ENCODE measurements at places on chromosomes 7 and 10.

DNA sequence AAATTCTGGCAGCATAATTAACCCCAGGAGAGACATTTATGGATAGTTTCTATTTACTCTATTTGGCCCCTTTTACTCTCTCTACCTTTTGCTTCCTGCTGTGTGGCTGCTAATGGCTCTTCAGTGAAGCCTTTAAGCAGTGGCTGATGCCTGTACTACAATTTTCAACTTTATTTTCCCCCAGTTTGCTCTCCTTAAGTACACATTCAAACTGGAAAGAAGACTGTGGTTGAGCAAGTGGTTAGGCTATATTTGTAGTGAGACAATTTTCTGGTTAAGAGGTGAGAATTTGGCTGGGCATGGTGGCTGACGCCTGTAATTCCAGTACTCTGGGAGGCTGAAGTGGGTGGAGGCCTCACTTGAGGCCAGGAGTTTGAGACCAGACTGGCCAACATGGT, 8.5 kb upstream of the RSBN1L start:
- no peak for DNase-seq

GRCh38 chr7:157797361-157797760, 460.6 kb downstream of the DNAJB6 start:
- no peak for DNase-seq

DNA sequence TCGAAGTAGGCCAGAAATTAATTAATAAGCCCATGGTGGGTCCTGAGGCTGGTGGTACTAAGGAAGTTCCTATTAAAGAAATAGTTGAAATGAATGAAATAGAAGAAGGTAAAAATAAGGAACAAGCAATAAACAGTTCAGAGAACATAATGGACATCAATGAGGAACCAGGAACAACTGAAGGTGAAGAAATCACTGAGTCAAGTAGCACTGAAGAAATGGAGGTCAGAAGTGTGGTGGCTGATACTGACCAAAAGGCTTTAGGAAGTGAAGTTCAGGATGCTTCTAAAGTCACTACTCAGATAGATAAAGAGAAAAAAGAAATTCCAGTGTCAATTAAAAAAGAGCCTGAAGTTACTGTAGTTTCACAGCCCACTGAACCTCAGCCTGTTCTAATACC, 36.0 kb downstream of the SLK start:
- no peak for DNase-seq

DNA sequence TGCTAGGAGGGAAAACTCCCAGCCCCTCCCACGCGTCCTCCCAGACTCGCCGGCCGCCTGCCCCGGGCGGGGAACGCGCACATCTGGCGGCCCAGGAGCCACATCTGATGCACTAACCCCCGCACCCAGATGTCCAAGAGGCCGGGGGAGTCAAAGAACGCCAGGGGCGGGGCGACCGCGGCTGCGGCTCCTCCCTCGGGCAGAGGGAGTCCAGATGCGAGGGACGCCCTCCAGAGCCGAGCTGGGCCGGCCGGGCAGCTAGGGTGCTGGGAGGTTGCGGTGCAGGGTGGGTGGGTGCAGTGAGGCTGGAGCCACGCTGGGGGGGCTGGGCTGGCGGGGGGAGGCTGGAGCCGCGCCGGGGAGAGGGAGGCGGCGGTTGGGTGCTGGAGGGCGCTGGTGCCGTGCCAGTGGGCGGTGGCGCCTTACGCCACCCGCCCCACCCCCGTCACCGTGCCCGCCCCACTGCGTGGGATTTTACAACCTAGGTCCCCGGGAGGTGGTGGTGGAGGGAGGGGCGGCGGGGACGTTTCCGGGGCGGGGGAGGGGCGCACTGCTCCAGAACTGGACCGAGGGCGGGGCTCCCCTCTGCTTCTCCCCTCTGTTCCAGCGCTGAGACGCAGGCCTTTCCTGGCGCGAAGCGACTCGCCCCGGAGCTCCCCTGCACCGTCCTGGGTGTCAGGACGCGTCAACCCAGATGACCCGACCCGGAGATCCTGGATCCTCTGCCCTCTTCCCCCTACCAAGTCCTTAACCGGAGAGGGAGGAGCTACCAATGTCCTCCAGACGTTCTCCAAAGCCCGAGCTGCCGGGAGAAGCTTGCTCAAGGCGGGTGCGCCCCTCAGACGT, 109.1 kb downstream of the REEP3 start:
- peak; percentile 85 for DNase-seq

- no peak for DNase-seq
Measured at GRCh38 chr7:12519682-12520009, 50.9 kb upstream of the SCIN start.

GRCh38 chr10:73873838-73874215, 528 bp downstream of the CAMK2G start:
- no peak for DNase-seq

- no peak for DNase-seq
Measured at GRCh38 chr10:17406036-17406834, 48.2 kb downstream of the ST8SIA6 start.

DNA sequence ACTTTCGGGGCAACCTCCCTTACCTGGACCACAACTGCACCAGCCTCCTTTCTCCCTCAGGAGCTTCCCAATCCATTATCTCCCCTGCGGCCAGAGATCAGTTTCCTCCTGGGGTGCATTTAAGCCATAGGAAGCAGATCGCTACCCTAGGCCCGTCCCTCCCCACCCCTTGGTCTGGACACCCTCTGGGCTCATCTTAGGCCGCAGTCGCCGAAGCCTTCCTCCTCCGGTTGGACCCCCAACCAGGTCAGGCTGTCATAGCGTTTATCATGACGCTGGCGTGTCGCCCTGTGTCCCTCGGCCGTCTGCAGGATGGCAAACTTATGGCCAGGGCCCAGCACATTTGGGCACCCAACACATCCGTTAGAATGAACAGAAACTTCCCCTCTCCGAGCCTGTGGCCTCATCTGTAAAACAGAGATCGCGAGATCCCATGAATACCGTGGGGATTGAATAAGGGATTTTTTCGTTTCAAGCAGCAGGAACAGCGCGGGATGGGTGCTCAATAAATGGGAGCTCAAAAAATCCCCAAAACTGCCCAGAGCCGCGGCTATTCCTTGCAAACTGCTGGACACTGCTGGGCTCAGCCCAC, 669 bp upstream of the AP5Z1 start:
- DNase-seq = peak; percentile 54

GRCh38 chr7:75640201-75640600, 98.5 kb downstream of the HIP1 start:
- no peak for DNase-seq

DNA sequence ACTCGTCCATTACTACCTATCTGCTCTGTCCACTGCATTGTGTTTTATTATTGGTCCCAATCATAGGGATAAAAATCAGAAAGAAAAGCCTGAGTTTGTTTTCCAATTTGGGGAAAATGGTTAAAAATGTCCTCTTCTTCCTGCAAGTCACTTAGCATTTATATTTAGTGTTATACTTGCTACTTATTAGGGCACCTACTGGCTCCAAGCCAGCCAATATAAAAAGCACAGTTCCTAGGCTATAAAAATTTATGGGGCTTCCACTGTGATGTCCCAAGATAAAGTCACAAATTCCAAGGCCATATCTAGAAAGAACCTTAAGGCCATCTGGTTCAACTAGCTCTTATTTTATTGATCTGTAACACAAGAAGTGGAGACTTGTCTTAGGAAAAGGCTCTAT, 3.2 kb downstream of the SLC35B4 start:
- DNase-seq = no peak

- DNase-seq = no peak
Measured at GRCh38 chr7:142554560-142555532, 194.4 kb upstream of the PRSS1 start.

DNA sequence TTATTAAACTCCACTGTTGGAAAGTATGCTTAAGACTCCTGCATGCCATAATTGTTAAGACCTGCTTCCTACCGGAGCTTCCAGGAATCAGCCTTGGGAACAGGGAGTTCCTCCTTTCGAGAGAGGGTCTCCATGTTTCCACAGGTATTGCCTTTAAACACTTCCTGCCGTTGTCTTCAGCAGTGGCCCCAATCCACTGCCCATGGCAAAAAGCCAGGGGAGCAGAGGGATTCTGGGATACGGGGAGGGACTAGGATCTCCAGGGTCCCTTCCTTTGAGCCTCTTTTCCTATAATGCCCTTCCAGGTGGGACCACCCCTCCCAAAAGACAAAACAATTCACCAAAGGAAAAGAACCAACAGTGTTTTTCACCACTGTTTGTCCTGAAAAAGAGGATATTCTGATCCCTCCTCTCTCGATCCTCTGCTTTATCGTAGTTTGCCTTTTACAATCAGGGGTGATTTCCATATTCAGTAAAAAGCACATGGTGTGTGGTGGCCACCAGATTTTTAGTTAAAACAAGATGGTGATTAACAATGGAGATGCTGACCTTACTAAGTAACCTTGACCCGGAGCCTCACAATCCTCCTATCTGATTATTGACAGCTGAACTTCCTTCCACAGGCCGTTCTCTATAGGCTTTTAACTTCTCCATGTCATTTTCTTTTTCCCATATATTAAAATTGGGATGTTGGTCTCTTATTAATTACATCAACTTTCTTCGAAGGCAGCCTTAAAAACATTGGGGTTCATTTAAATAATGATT, 36.0 kb downstream of the LRRC72 start:
- DNase-seq = no peak

DNA sequence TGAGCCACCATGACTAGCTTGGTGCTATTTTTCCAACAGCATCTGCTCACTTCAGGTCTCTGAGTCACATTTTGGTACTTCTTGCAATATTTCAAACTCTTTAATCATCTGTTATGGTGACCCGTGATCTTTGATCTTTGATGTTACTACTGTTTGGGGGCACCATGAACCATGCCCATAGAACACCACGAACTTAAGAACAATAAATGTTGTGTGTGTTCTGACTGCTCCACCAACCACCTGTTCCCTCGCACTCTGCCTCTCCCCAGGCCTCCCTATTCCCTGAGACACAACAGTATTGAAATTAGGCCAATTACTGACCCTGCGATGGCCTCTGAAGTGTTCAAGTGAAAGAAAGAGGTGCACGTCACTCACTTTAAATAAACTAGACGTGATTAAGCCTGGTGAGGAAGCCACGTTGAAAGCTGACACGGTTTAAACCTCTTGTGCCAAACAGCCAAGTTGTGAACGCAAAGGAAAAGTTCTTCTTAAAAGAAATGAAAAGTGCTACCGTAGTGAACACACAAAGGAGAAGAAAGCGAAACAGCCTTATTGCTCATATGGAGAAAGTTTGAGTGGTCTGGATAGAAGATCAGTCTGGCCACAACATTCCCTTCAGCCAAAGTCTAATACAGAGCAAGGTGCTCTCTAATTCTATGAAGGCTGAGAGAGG, 27.2 kb upstream of the ATP6V0A4 start:
- no peak for DNase-seq

DNA sequence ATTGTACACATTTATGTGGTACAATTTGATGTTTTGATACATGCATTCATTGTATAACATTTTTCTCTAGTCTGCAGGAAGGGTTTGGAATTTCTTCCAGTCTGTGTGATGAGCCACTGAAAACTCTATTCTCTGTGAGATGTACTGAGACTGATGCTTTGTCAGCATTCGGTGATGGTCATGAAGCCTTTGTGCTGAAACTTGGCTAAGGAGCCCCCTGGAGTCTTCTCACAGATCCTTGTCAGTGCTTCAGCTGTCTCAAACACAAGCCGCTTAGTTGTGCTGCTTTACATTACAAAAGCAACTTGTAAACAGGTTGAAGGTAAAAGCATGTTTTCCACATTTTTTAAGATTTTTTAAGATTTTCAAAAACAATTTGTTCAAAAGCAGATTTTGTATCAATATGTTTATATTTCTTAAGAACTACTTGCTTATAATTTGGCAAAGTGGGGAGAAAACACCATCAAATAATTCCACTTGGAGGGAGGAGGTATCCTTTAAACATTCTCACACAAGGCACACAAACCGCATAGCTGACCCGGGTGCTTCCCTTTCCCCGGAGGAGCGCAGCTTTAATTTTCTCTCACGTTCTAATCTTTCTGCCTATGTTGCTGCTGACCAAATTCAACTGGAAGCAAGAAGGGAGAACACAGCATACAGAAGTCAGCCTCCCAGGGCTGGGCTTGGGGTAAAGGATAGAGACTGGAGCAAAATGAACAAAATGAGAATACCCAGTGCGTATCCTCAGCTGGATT, 249.8 kb upstream of the VSTM2A start:
- DNase-seq = no peak

GRCh38 chr7:74012842-74013249, 15.1 kb upstream of the ELN start:
- no peak for DNase-seq

DNA sequence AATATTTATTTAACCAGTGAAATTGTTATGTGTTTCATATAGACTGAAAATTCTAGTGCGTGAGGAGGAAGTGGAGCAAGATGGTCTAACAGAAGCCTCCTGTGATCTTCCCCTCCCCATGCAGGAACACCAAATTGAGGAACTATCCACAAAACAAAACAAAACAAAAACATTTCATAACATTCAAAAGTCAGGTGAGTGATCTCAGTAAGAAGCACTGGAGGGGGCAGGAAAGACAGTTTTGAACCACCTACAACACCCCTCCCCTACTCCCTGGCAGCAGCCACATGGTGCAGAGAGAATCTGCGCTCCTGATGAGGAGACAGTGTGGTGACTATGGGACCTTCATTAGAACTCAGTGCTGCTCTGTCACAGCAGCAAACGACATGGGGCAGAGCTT, 221.9 kb upstream of the SEMA3C start:
- DNase-seq = no peak

- DNase-seq = no peak
Measured at GRCh38 chr7:16293669-16294425, 127.5 kb downstream of the CRPPA start.

- no peak for DNase-seq
Measured at GRCh38 chr7:139898483-139898882, 69.4 kb downstream of the TBXAS1 start.

GRCh38 chr10:18164093-18164492, 23.9 kb downstream of the CACNB2 start:
- DNase-seq = no peak

GRCh38 chr10:32259551-32259950, 87.4 kb downstream of the EPC1 start:
- no peak for DNase-seq

- DNase-seq = peak; percentile 1
Measured at GRCh38 chr7:23863209-23863787, 153.3 kb downstream of the STK31 start.

DNA sequence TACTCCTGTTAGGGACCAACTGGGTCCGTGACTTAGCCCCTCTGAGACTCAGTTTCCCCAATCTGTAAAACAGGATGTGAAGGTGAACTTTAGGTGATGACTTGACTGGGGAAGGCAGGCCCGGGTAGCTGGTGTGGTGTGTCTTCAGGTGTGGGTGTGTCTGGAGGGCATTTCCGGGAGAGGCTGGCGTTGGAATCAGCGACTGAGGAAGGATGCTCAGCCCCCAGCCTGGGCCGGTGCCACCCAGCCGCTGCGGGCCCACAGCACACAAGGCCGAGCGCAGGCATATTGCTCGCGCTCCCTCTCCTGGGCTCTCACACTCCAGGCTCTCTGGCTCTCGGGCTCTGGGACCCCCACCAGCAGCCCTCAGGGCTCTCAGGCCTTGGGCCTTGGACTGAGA, 31.7 kb upstream of the CNPY1 start:
- DNase-seq = no peak

Data from renal cortex interstitium (tissue), 15 donors.